ENCODE measurements at places on chromosomes 2 and 18. TPM values are rescaled to one million over a fixed set of nuclear protein-coding genes. Genes with fewer than 3 reads are reported as not detected.

DNA sequence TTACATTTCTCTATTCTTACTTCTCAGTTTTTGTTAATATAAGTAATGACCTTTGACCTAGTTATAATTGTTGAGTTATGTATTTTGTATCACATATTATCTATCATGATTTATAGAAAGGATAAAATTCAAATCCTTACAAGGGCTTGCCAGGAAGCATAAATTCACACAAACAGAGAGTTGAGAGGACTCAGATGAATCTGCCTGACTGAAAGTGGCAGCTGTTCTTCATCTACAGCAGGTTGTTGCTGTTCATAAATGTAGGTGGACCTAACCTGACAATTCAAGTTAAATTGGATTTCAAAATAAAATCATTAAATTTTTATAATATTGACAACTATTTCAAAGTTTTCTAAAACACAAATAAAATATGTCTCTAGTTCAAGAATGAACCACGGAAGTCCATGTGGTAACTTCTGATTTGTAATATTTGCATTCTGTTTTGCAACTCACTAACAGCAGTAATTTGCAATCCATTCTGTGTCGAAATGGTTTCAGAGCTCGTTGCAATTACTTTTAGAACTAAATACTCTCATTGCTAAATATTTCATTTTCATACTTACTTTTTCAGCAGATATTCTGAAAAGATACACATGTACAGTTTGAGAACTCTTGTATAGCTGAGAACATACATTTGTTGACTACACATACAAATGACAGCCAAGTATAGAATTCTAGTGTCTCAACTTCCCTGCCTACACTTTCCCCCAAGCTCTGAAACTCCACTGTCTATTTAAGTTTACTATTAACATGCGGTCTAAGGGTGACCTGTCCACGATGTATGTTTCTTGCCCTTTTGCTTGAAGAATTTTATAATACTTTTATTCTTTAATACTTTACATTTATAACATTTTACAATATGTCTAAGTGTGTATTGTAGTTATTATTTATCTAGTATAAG, 25.7 kb downstream of the SCN7A start:
- DNase-seq = no peak
- no peak overlapping the region for H3K27ac ChIP-seq
- H3K4me1 ChIP-seq = no peaks in the 10 kb centered on the region
- H3K4me3 ChIP-seq = no peak overlapping the region
- H3K36me3 ChIP-seq = no peaks in the 10 kb centered on the region

DNA sequence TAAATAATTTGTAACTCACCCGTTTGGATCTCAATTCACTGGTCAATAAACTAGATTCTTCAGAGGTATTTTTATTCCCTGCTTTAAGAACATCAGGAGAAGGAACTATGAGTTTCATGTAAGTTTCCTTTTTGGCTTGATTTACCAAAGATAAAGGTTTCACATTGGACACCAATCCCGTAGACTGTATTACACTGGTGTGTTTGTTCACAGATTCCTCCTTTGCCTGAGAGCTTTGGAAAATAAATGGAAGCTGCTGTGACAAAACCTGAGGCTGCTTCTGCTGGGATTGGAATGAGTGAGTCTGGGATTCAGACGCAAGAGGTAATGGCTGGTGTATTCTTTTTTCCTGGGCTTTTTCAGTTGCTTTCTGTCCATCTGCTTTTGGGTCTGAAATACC, 151.8 kb upstream of the WDSUB1 start:
- H3K4me3 ChIP-seq = no peak overlapping the region
- H3K27ac ChIP-seq = no peak overlapping the region
- H3K27me3 ChIP-seq = no peaks in the 10 kb centered on the region
- DNase-seq = no peak

UGT1A4 gene
- not detected for total RNA-seq

GRCh38 chr2:74368499-74368898, 11.6 kb downstream of the DCTN1 start:
- no peak overlapping the region for H3K4me3 ChIP-seq
- no peak for DNase-seq
- peaks cover 29% of the 10 kb centered on the region for H3K36me3 ChIP-seq
- no peaks in the 10 kb centered on the region for H3K4me1 ChIP-seq

DNA sequence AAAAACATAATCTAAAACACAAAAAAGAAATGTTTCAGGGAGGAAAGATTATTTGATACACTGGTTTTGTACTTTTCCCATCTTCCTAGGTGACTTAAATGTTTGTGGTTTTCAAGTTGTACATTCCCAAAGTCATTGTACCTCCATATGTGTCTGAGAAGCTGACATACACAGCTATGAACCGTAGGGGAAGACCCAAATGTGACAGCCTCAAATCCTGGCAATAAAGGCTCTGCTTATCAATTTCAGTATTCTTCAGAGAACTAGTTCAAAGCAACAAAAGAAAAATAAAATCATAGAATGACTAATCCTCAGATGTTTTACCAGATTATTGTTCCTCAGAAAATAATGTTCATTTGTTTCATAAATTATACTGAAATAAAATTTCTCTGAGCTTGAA, 2.5 kb downstream of the DYNC2LI1 start:
- peak; percentile 48 for DNase-seq
- H3K27me3 ChIP-seq = no peaks in the 10 kb centered on the region
- H3K27ac ChIP-seq = no peak overlapping the region
- no peaks in the 10 kb centered on the region for H3K36me3 ChIP-seq
- H3K4me1 ChIP-seq = peaks cover 21% of the 10 kb centered on the region
- H3K4me3 ChIP-seq = no peak overlapping the region

TOGARAM2 gene
- 2.0 TPM for total RNA-seq

GRCh38 chr2:156125018-156125417, 207.5 kb downstream of the NR4A2 start:
- H3K4me3 ChIP-seq = no peak overlapping the region
- no peak for DNase-seq
- H3K27ac ChIP-seq = no peak overlapping the region
- no peaks in the 10 kb centered on the region for H3K36me3 ChIP-seq

- no peak overlapping the region for H3K4me3 ChIP-seq
- no peak overlapping the region for H3K27ac ChIP-seq
- no peaks in the 10 kb centered on the region for H3K36me3 ChIP-seq
- H3K27me3 ChIP-seq = peaks cover 4% of the 10 kb centered on the region
- no peaks in the 10 kb centered on the region for H3K4me1 ChIP-seq
Measured at GRCh38 chr2:216932863-216933548, 73.1 kb upstream of the TNP1 start.

DNA sequence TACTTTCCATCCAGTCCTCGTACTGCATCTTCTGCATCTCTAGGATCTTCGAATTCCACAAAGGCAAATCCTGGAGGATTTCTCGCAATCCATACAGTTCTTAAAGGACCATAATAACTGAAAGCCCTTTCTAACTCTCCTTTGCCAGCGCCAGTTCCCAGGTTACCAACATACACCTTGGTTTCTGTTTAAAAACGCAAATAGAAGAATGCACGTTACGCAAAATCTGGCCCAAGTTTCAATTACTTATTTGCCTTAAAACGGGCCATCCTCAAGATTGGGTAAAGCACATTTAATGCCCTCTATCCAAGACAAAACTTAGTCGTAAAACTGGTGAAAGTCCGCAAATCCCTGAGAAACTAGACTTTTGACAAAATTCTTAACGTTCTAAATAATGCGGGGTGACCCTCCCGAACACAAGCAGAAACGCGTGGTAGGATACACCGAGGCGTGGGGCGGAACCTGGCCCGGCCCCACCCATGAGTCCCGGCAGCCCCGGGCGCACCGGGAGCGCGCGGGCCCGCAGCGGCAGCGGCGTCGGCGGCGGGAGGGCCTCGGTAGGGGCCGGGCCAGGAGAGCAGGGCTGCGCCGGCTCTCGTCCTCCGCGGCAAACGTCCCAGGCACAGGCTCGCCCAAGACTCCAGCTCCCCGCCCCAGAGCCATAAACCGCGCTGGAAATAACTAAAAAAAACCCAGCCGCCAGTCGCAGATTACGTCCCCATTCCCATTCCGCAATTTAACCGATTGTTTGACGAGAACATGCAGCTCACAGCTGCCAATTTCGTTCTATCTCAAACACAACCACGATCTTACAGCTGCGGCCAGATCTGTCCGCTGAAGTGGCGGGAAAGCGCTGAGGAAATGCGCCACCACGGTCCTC, 910 bp downstream of the SRSF7 start:
- DNase-seq = peak; percentile 63
- H3K27me3 ChIP-seq = peaks cover 3% of the 10 kb centered on the region
- peak overlapping the region; percentile 100 for H3K27ac ChIP-seq
- peaks cover 57% of the 10 kb centered on the region for H3K36me3 ChIP-seq
- peaks cover 60% of the 10 kb centered on the region for H3K4me1 ChIP-seq
- peak overlapping the region; percentile 100 for H3K4me3 ChIP-seq

FOXI3 gene
- total RNA-seq = not detected

GRCh38 chr2:113263546-113263945, 15.2 kb downstream of the PAX8 start:
- no peak overlapping the region for H3K27ac ChIP-seq
- H3K27me3 ChIP-seq = no peaks in the 10 kb centered on the region
- peaks cover 2% of the 10 kb centered on the region for H3K4me1 ChIP-seq
- no peak for DNase-seq

GRCh38 chr18:63000839-63001238, 285.5 kb downstream of the PHLPP1 start:
- DNase-seq = no peak
- no peaks in the 10 kb centered on the region for H3K27me3 ChIP-seq
- H3K36me3 ChIP-seq = no peaks in the 10 kb centered on the region
- H3K4me1 ChIP-seq = no peaks in the 10 kb centered on the region
- H3K27ac ChIP-seq = no peak overlapping the region
- H3K4me3 ChIP-seq = no peak overlapping the region

DNA sequence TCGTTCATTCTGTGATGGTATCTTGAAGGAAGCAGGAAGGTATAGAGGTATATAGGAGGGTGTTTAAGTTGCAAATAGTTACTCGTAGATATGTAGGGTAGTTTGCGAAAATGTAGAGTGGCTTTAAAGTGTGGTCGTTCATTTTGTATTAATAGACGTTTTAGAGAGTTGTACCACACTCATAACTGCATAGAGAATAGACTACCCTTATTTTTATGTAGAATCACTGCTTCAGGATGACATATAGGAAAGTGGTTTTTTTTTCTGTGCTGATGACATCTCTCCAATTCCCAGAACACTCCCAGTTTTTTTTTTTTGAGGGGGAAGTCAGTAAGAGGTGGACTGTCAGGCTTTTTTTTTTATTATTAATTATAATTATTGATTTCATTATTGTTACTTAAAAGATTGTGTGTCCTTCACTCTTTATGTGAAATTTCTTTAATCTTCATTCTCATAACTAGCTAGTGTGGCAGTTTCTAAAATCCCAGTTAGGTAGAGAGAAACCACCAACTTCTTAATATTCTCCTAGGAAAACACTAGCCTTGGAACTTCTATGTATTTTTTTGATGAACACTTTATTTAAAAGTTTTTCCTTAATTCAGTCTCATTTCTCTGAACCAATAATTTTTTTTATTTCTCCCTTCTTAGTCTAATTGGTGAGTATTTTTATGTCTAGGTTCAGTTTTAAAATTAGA, 1.5 kb downstream of the ACTR3 start:
- H3K4me1 ChIP-seq = peaks cover 70% of the 10 kb centered on the region
- H3K27ac ChIP-seq = peak overlapping the region; percentile 97
- no peak for DNase-seq

DNA sequence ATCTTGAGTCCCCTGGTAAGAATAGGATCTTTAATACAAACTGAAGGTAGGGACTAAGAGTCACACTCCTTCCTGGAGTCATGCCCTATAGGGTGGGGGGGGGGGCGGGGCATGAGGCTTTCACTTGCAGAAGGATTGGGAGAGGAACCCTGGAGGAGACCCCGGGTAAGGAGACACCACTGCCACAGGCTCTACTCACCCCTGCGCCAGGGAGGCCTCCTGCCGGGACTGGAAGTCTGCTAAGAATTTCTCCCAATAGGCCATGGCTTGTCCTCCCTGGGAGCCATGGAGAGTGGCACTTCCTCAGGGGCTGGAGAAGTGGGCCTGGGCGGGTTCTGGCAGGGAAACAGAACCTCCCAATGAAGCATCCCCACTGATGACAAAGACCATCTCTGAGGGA, 645.3 kb upstream of the RAB6C start:
- H3K4me1 ChIP-seq = no peaks in the 10 kb centered on the region
- no peak for DNase-seq
- no peaks in the 10 kb centered on the region for H3K27me3 ChIP-seq
- H3K4me3 ChIP-seq = no peak overlapping the region

DNA sequence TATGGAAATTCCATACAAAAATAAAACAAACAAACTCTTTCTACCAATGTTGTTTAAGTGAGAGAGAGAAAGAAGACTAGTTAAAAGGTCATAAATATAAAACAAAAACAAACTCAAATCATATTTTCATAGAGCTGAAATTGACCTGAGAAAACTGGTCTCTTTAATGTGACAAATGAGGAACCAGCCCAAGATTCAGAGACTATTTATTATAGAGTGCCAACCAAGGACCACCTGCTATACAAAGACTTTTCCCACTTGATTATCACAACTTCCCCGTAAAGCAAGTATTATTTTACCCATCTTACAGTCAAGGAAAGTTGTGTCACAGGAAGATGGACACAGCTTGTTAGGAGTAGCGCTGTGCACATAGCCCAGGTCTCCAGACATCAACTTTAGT, 13.3 kb downstream of the ANKRD44 start:
- DNase-seq = no peak
- peak overlapping the region; percentile 92 for H3K27ac ChIP-seq
- peaks cover 44% of the 10 kb centered on the region for H3K36me3 ChIP-seq

PCARE gene
- total RNA-seq = not detected

CCDC85A gene
- not detected for total RNA-seq

DNA sequence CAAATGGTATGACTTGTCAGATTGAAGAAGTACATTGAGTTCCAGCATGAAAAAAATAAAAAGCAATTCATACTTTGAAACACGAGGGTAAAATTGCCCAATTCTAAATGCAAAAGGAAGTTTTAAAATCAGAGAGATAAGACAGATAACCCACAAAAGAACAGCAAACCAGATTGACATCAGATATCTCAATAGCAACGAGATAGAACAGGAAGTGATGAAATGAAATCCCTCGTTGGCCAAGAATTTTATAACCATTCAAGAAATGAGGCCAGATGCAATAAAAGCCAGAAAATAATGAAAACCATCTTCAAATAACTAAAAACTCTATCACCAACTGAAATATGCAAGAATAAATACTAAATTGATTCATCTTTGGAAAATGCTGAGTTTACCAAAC, 172.8 kb downstream of the CD226 start:
- H3K4me1 ChIP-seq = peaks cover 10% of the 10 kb centered on the region
- no peaks in the 10 kb centered on the region for H3K36me3 ChIP-seq
- no peaks in the 10 kb centered on the region for H3K27me3 ChIP-seq
- no peak overlapping the region for H3K27ac ChIP-seq
- H3K4me3 ChIP-seq = no peak overlapping the region
- DNase-seq = no peak

GRCh38 chr2:75790814-75791467, 80.2 kb upstream of the GCFC2 start:
- no peak for DNase-seq
- no peaks in the 10 kb centered on the region for H3K4me1 ChIP-seq
- no peak overlapping the region for H3K4me3 ChIP-seq
- no peak overlapping the region for H3K27ac ChIP-seq
- H3K36me3 ChIP-seq = no peaks in the 10 kb centered on the region
- peaks cover 7% of the 10 kb centered on the region for H3K27me3 ChIP-seq

DNA sequence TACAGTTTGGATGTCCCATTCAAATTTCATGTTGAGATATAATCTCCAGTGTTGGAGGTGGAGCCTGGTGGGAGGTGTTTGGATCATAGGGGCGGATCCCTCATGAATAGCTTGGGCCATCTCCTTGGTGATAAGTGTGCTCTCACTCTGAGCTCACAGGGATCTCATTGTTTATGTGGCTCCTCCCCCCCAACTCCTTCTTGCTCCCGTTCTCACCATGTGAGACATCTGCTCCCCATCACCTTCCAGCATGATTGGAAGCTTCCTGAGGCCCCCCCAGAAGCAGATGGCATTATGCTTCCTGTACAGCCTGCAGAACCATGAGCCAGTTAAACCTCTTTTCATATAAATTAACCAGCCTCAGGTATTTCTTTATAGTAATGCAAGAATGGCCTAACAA, 3.0 kb upstream of the INPP1 start:
- H3K27me3 ChIP-seq = peaks cover 2% of the 10 kb centered on the region
- H3K27ac ChIP-seq = no peak overlapping the region
